Activated CD4-positive, alpha-beta memory T cell treated with anti-CD3 and anti-CD28 coated beads for 36 hours (primary cell): ENCODE measurements at places on chromosomes 4 and X. TPM values are rescaled to one million over a fixed set of nuclear protein-coding genes. Genes with fewer than 3 reads are reported as not detected.

DNA sequence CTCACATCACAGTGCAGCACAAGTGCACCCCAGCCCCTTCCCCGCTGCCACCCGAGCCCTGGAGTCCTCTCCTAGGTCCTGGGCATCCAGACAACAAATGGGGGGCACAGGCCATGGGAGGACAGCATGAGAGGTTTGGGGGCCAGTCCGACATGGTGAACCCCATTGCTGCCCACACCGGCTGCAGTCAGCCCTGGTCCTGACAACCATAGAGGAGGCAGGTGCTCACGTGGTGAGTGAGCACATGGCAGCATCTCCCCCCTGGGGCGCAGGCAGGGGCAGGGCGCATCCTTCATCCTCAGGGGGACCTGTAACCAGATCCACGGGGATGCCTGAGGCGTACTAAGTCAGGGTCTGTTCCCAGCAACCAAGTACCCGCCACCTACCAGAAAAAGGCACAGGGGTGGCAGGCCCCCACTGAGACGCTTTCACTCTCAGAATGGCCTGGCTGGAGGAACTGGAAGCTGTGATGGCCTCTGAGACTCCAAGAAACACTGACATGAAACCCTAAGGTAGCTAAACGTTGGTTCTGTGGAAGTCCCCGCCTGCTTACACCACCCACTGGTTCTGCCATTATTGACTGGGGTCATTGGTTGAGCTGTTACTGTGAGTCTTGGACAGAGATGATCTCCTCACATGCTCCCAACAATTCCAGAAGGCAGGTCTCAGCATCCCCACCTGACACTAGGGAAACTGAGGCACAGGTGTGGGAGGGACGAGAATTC, 6.5 kb downstream of the ZFYVE28 start:
- peak; percentile 68 for DNase-seq

GRCh38 chrX:54950730-54951375, 30.2 kb downstream of the TRO start:
- no peak for DNase-seq

- no peak for DNase-seq
Observed at GRCh38 chrX:23503835-23504539, 163.3 kb upstream of the PRDX4 start.

The RHOH gene
- total RNA-seq: 98.6 TPM

The ASB9 gene
- total RNA-seq: 0.43 TPM
